Pulmonary artery endothelial cell (primary cell): ENCODE measurements at places on chromosomes 4 and X.

DNA sequence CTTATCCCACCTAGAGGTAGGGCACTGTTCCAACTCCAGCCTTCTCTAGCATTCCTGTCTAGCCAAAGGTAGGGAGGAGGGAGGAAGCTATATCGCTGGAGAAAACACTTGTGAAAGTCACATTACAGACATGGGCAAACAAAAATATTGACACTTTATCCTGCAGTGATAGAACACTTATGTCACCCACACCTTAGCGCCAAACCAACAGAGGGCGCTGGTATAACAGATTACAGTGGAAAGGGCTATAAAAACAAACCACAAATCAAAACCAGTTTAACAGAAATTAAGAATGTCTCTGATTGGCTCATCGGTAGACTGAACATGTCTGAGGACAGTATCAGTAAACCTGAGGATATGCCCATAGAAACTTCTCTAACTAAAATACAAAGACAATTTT lies 451.3 kb downstream of the TLL1 start:
- DNase-seq = no peak

DNA sequence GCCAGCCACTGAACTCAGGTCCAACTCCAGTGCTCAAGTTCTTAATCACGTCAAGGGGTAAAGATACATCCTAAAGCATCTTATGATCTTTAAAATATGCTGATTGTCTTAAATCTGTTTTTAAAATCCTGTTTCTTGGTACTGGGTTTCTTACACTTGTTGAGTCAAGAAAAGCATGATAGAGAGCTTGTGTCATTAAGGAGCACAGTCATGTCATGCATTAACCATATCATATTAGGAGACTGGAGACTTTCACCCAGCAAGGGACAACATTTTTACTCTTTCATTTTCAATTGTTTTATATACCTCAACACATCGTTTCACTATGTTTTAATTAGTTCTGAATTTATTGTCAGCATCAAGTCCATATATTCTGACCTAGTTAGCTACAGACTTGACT lies 41.5 kb downstream of the BCLAF3 start:
- DNase-seq = no peak

DNA sequence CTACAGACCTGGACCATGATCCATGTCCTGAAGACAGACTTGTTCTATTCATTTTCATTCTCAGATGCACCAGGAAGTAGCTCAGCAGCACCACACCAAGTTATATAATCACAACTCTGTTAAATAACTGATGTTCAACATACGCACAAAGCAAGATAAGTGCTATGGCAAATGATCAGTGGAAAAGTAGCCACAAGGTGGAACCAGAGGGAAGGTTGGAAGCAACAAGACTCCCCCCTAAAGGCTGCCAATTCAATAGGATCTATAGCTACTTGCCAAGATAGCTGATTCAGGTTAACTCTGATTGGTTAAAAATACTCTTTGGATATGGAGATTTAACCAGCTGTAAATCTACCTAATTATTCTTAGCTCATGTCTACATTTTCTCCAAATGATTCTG lies 23.7 kb upstream of the FAM47B start:
- DNase-seq = peak; percentile 20

- DNase-seq = no peak
These were observed 69.6 kb downstream of the NOCT start for GRCh38 chr4:139085141-139085540.

DNA sequence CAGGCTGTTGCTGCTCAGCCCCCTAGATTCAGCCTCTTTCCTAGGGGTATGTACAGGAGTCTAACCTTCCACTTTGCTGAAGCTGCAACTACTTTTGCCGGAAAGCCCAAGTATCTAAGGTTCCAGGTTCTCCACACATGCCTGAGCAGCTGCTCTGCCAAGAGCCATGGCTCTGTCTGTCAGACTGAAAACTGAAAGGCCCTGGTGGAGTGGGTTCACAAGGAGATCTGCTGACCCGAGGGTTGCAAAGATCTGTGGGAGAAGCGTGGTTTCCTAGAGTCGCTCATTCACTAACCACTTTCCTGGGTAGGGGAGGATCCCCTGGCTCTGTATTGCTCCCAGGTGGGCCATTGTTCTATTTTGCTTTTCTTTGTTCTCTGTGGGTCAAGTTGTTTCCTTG lies 6.0 kb upstream of the PNMA6F start:
- no peak for DNase-seq

DNA sequence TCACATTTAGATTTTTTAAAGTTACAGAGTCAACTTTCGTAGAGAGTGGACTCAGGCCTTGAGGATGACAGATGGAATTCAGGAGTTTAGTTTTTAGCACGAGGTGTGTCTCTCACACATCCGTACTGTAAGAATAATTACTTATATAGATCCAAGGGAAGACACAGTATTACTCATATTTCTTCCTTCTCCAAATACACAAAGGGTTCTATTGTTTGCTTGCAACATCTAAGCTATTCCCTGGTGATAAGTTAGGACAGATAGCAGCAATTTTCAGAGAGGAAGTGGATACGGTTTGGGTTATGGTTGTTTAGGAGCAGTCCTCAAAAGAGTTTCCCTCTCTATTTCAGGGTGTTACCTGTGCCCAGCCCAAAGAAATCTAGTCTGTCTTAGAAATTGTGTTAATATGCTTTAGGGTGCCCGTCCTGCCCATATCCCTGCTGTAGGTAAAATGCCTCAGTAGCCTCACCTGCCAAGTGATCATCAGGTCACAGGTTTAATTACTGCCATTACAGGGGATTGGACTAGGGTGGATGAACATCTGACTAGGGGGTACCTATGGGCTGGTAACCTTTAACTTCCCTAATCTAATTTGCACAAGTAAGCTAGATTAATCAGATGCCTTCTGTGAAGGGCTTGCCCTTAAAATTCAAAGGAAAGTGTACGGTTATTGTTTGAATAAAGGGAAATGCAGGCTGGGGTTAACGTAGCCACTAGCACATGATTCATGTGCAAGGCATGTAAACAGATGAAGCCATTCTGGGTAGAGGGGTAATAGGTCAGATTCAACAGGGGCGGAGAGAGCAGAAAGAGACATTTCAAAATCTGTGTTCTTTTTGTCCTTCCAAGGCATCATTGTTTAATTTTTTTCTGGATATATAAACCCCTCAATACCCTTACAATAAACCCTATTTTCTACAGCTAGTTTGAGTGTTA lies 8.7 kb upstream of the PPP3CA start:
- DNase-seq = peak; percentile 59

- no peak for DNase-seq
These were observed 31.8 kb upstream of the ARSD start for GRCh38 chrX:2960861-2961515.

GRCh38 chr4:122652379-122652778 lies 31.5 kb upstream of the IL21 start:
- DNase-seq = no peak

DNA sequence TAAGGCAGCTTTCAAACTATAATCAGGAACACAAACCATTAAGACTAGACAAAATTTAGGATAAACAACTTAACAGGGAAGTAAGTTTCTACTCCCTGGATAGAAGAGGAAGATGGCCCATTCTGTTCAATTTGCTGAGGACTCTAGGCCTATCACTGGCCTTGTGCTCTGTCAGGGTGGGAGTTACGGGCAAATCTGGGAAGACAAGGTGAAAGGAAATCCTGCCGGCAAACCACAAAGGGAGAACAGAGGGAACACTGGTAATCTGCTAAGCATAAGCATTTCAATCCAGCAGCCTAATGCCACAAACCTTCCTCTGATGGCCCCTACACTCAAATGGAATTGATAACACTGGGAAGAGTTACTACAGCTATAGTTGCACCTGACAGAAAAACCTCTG lies 8.3 kb downstream of the GPR82 start:
- DNase-seq = no peak

DNA sequence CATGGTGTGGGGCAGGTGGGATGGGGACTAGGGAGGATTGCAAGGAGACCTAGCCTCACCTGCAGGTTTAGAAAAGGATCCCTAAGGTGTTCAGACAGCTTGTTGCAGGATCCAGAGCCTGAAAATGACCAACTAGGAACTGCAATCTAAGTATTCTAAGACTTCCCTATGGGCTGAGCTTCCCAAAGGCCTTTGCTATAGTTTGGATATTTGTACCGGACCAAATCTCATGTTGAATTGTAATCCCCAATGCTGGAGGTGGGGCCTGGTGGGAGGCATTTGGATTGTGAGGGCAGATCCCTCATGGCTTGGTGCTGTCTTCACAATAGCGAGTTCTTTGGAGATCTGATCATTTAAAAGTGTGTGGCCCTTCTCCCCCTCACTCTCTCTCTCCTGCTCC lies 52.1 kb downstream of the GPC3 start:
- no peak for DNase-seq

DNA sequence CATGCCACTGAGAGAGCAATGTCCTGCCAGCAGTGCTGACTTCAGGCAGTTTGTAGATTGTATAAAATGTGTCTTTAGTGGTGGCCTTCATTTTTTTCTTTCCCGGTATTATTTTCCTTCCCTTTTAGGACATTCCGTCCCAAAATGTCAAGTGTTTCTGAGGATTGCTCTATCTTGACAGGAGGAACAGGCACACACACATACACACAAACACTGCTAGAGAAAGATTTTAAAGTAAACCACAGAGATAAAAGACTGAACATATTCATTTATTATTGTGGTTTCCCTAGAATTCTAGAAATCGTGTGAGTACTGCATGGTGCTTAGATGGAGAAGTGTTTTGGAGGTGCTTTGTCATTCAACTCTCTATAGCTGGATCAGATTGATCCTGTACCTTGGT lies 111.9 kb downstream of the GABRB1 start:
- DNase-seq = no peak

- no peak for DNase-seq
These were observed 38.6 kb downstream of the CFAP299 start for GRCh38 chr4:80374180-80374579.

DNA sequence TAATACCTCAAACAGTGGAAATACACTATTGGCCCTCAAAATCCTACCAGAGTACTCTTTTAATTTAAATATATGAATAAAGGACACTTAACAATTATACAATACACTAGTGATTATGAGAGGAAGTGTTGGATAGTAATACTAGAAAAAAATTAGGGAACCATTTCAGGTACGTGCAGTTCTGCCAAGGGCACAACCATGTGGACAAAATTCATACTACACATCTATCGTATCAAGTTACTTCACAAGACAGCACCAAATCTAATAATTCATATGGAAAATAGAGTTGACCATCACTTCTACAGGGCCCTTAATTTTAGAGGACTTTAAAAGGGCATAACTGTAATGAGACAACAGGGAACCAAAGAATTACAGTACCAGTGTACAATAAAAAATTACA lies 69.2 kb upstream of the ZCCHC13 start:
- DNase-seq = no peak

DNA sequence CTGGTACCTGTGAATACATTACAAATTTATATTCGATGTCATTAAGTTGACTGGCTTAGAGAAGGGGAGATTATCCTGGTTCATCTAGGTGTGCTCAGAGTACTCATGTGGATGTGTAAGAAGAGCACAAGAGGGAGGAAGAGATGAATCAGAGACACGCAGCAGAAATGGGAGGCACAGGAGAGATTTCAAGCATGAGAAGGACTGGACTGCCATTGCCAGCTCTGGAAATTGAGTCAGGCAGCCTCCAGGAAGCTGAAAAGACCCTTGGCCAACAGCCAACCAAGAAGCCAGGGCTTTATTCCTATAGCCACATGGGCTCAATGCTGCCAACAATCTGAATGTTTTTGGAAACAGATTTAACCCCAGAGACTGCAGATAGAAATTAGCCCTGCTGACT lies 1390.0 kb downstream of the STIM2 start:
- DNase-seq = no peak

GRCh38 chr4:113835005-113835404 lies 73.5 kb upstream of the CAMK2D start:
- DNase-seq = peak; percentile 50

GRCh38 chr4:184248216-184248615 lies 30.5 kb upstream of the ENPP6 start:
- no peak for DNase-seq

DNA sequence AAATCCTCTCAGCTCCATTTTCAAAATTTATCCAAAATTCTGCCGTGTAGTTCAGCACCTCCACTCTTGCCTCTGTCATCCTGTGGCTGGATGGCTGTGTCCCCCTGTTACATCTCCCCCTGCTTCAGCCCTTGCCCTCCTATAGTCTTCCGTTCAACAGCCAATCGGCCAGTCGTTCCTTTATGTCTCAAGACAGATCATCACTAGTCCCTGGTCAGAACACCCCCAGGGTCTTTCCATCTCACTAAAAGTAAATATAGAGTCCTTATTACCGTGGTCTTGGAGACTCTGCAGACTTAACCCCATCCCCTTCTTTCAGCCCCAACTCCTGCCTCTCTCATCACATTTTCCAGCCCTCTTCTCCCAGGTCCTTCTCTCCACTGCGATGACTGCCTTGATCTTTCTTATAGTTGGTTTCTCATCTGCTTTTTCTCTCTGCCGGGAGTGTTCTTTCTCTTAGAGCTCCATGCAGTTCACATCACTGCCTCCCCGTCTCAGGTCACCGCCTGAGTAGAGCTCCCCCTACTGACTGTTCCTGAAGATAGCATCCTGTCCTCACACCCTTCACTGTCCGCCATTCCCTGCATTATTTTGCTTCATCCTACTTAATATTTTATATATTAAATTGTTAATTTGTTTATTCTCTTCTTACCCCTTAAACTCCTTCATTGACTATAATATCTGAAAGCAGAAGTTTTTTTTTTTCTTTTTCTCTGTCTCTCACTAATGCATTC lies 736.9 kb upstream of the MAGEB2 start:
- DNase-seq = no peak

DNA sequence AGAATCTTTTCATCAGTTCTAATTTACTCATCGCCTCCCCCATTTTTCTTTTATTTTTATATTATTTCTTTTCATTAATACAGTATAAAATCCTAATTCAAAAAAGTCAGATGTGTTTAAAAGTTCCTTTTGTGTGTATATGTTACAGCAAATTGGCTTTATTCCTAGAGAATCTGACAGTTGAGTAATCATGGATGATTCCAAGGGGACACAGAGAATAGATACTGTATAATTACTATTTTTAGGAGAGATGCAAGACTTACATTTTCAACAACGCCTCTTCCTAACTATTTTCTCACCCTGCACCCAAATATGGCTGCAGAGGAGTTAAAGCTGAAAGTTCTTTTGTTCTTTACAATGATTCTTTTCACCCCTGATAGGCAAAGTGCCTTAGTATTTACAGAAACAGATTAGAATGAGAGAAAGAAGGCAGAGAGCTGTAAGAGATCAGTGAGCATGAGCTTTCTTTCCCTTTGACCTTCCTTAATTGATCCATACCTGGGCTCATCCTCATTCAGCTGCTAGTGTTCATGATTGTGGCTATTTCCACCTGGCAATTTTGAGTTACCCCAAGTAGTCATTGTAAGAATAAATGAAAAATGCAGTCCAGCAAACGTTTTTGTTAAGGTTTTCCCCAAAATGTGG lies 210.8 kb downstream of the SLC4A4 start:
- DNase-seq = no peak
